ENCODE measurements at places on chromosomes 6 and 20.

DNA sequence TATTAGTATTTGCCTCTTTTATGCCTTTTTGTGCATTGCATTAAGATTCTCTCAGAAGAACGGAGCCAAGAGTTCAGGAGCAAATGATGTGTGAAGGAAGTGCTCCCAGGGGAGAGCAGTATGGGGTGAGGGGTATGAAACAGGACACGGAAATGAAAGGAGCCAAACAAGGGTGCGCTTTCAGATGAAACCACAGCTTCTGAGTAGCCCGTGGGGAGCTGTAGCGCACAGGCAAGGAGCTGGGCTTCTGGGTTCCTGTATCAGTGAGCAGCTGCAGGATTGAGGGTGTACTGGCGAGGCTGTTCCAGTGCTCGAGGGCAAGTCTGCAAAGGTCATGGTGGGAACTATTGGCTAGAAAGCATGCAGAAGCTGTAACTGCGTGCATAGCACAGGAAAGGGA lies 25.4 kb downstream of the ANKEF1 start:
- no peak for DNase-seq

DNA sequence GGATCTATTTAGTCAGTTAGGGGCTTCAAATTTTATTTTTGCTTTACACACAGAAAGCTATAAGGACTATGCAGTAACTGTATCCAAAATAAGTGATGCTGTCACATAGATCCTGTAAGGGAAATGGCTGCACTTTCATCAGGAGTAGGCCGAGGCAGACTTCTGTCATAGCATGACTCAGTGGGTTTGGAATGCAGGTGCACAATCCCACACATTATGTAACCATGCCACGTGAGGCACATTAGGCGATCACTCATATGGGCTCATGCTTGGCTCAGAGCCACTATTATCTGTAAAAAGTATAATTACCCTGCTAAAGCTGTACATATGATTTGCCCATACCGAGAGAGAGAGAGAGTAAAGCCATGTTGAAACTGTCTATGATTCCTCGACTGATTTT lies 1189.4 kb upstream of the EYS start:
- no peak for DNase-seq

GRCh38 chr6:152462716-152463115 lies 174.4 kb downstream of the SYNE1 start:
- DNase-seq: no peak

DNA sequence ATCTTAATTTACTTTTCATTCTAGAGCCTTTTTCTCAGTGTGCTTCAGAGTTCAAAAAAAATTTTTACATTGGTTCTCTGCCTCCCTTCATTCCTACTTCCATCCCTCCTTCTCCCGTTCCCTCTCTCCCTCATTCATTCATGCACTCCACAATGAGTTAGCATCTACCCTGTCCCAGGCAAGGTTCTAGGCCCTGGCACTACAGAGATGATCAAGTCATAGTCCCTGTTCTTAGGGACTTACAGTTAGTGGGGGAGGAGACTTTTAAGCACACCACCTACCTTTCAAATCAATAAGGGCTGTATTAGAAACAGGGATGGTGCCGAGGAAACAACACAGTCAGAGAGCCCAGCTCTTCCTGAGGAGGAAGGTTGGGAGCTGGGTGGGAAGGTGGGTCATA lies 40.3 kb downstream of the MAP3K5 start:
- DNase-seq: no peak

- DNase-seq: no peak
These were observed 87.8 kb downstream of the TMEM170B start for GRCh38 chr6:11625302-11625701.

DNA sequence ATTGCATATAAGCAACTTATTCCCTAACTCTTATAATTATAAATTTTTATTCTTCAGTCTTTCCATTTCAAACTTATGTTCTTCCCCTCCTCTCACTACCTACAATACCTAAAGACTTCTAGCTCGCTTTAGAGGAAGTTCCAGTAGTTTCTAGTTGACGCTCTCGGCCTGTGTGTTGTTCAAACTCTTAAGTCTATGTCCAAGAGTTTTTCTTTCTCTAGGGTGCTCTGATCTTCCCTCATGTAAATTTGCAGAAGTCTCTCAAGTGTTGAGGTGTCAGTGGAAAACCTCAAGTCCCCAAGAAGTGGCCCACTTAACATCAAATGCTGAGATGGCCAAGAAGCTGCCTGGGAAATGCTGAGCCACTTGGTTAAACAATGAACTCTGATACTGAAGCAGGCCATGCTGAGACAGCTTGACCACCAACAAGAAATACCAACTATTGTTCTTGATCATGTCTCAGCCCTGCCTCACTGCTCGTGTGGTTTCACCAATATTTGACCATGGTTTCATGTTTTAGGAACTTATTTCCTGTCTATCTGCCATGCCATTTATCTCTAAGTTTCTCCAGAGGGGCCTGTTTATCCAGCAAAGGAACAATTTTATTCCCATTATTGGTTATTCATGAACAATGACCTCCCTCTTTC lies 100.9 kb upstream of the TCF21 start:
- no peak for DNase-seq

- no peak for DNase-seq
These were observed 214.8 kb upstream of the GRIK2 start for GRCh38 chr6:101178748-101179147.

- peak; percentile 19 for DNase-seq
These were observed 786 bp downstream of the ADRM1 start for GRCh38 chr20:62303340-62304226.

DNA sequence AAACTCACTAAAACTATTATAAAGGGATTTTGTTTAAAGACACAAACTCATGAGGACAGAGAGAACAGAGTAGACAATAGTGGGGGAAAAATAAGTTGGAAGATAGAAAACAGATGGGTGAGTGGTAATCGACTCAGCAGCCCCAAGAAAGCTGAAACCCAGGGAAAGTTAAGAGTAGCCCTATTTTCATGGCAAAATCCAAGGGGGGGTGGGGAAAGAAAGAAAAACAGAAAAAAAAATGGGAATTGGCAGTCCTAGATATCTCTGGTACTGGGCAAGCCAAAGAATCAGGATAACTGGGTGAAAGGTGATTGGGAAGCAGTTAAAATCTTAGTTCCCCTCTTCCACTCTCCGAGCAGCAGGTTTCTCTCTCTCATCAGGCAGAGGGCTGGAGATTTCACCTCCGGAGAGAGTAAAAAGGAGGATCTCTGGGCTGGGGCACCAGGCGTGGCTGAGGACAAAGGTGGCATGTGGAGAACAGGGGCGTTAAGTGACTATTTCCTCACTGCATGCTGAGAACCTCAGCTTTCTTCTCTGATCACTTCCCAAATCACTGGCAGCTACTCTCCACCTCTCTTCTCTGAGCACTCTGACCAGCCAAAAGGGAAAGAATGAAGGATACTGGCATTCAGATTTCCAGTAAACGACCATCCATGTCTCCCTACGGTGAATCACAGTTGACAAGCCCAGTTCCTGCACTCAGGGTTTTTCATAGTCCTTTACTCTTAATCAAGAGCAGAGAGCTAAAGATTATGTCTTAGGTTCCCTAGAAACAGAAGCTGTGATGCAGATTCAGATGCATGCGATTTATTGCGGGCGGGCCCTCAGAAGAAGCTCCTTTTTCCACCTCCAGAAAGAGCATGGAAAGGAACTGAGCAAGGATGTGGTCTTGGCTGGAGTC lies 7.3 kb upstream of the RNF24 start:
- no peak for DNase-seq

DNA sequence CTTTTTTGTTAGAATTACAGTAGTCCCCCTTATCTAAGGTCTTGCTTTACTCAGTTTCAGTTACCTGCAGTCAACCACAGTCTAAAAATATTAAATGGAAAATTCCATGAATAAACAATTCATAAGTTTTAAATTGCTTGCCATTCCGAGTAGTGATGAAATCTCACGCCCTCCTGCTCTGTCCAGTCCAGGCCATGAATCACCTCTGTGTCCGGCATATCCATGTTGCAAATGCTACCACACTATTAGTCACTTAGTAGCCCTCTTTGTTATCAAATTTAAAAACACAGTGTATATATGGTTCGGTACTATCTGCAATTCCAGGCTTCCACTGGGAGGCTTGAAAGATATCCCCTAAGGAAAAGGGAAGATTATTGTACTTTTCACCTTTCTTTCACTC lies 164.6 kb upstream of the FAM83B start:
- DNase-seq: no peak

- DNase-seq: no peak
These were observed 132.7 kb upstream of the EYA4 start for GRCh38 chr6:133108419-133108818.

GRCh38 chr6:10886691-10887502 lies at the start of gene SYCP2L:
Gene SYCP2L, plus strand, starts transcription at chr6:10887052. Its CDS starts 75 bp downstream, at chr6:10887127.
- DNase-seq: no peak

DNA sequence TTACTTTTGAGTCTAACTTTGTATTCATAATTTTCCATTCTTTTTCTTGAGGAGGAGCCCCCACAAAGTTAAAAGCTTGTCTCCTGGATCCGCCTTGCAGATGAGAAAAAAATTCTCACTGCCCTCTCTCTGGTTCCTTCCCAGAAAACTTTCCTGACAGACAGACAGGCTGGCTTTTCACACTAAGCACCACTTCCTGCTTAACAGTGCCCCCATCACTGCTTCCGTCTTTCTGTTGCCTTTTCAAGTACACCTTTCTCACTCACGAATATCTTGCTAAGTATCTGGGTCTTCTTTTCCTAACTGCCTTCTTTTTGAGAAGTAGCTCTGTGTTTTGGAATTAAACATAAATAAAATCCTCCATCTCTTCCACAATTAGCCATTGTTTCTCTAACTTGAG lies 19.8 kb upstream of the LMBRD1 start:
- DNase-seq: no peak

DNA sequence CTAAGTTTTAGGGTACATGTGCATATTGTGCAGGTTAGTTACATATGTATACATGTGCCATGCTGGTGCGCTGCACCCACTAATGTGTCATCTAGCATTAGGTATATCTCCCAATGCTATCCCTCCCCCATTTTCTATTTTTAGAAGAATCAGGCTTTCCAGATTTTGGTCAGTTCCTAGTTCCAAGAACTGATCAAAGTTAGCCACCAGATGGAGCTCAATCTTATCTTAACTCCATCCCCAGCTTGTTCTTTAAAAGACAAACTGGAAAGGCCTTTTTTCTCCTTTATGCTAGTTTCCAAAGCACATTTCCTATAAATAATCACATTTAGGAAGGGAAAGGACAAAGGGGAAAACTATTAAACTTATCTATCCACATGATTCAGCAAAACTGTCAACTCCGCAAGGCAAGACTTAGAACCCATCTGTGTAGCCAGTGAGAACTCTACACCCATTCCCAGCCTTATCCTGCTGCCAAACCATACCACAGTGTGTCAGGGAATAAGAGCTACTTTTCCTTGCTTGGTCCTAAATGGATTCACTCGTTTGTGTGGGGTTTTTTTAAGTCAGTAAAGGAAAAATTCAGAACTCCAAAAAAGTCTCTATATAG lies 22.8 kb upstream of the KHDC1 start:
- DNase-seq: no peak

DNA sequence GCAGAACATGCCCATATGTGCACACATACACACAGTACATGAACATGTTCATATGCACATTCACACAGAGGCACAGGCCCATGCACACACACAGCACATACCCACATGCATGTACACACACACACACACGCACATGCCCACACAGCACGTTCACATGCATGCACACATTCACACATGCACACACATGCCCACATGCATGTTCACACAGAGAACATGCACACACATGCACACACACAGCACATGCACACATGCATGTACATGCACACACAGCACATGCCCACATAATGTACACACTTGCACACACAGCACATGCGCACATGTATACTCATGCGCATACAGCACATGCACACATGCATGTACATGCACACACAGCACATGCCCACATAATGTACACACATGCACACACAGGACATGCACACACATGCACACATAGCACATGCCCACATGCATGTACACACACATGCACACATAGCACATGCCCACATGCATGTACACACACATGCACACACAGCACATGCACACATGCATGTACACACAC lies 25.9 kb downstream of the RNASET2 start:
- DNase-seq: no peak

DNA sequence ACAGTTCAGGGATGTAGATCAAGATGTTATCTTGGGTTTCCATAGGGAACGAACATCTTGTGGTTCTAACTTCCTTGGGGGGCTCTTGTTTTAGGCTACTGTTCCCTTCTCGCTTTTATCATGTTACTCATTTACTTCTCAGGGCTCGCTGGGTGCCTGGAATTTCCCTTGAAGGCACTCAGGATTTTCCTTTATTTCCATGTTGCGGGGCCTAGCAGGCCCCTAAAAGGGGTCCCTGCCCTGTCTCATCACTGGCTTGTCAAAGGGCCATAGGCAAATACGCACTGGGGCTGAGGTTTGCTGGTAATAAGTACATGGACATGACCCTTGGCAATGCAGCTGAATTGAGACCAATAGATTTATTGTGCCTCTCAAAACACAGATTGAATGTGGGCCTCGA lies 262.3 kb downstream of the CDH4 start:
- no peak for DNase-seq
